Inflammatory macrophage treated with lipopolysaccharide for 1 hour (primary cell): ENCODE measurements at places on chromosomes 1 and 21.

DNA sequence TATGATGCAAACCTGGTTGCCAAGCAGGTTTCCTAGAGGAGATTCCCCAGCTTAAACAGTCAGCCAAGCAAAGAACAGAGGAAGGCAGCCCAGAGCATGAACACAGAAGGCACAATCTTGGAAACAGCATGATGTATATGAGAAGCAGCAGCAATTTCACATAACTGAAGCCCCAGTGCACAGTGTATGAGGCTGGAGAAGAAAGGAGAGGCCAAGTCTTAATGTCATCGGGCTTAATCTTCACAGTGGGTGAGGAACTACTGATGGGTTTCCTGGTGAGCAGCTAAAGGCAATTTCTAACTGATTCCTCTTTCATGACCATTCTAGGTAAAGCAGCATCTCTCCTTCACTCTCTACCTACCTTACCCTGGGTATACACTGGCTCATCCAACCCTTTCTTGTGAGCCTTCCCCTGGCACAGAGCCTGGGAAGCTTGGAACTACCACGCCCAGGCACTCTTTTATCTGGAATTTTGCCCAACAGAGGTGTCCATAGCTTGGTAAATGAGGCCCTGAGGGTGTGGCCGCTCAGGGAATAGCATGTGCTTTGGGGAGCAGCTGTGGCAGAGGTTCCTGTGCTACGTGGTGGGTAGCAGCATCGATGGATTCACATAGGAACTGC is 22.0 kb downstream of the FYB2 start:
- DNase-seq: no peak

- no peak for DNase-seq
These were observed 39.7 kb downstream of the SIM2 start for GRCh38 chr21:36738489-36739126.

- peak; percentile 7 for DNase-seq
These were observed 342 bp downstream of the DDOST start for GRCh38 chr1:20660847-20661206.

DNA sequence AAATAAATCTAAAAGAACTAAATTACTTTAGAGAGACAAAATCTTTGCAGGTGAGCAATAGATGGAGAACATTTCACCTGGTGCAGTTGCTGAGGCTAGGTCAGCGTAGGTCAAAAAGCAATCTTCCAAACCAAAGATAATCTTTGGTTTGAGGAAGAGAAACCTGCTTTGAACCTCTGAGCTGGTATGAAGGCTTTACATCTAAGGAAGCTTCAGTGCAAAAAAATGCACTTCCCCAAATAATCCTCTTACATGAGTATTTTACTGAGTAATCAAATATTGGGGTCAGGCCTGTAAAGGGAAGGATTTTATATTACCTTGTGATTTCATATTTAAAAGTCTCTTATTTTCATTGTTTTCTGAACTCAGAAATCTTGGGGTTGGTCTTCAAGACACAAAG is 223.6 kb downstream of the SRGAP2C start:
- peak; percentile 40 for DNase-seq

- no peak for DNase-seq
These were observed 20.4 kb downstream of the MAP7D1 start for GRCh38 chr1:36176106-36176949.

- DNase-seq: no peak
These were observed 1.8 kb upstream of the SLC50A1 start for GRCh38 chr1:155133799-155134281.
